ENCODE measurements at places on chromosomes 3 and 15.

DNA sequence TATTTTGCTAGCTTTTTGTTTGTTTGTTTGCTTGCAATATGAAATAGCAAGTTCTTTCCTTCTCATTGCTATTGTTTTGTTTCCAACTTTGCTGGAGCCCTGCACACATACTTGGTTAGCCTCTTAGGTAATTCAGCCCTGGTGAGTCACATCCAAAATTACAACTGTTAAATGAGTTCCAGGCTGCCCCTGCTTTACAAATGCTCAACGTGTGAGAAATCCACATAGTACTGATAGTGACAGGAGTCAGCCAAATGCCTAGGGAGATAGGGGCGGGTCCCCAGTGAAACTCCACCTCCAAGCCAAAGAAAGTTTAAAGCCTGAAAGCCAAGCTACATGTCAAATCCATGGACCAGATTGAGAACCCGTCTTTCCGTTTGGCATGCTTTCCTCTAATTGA is 81.3 kb upstream of the RNF7 start:
- DNase-seq = no peak

GRCh38 chr3:115248274-115248673 is 101.2 kb upstream of the ZBTB20 start:
- DNase-seq = no peak

DNA sequence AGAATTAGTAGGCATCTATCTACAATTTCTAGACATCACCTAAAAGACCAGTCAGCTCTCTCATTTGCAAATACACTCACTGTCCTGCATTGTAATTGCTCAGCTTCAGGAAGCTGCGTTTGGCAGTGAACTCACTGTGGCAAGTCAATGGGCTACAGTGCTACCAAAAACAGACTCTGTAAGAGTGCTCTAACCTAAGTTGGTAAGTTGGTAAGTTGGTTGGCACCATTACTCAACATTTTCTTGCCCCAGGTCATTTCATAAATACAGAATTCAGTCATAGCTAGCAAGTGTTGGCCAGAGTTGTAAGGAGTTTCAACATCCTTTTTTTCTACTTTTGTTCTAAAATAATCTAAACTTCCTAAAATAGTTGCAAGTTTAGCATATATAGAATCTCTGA is 466.3 kb downstream of the NAALADL2 start:
- no peak for DNase-seq

- DNase-seq = no peak
These were observed 47.2 kb downstream of the MCF2L2 start for GRCh38 chr3:183381179-183381578.

DNA sequence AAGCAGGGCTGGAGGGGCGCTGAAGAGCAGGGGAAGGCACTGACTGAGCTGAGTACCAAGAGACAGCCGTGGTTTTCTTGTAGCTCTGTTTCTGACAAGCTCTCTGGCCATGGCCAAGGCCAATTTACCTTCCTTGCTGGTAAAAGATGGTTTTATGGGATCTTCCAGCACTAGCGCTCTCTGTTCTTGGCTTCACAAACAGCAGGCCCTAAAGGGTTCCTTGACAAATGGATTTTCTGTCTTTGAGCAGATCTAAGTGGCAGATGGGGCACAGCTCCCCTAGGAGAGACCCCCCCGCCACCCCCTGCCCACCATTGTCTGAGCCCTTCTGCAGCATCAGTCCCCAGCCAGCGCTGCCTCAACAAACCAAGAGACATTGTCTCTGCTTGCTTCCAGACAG is 66.6 kb downstream of the GAP43 start:
- no peak for DNase-seq

DNA sequence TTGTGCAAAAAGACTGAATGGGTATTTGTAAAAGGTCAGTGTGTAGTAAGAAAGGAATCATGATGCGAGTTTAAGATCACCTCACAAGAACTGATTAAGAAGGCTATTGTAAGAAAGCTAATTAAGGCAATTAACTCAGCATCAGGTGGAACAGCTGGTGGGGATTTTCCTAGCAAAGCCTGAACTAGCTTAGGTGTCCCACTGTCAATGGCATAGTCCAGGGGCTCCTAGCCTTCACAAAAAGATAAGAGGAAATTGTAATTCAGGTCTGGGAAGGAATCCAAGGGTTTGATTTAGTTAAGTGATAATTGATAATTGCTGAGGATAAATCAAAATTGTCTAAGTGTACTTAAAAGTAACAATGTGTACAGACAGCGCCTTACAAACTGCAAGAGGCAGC is 901.6 kb downstream of the TUSC7 start:
- no peak for DNase-seq

DNA sequence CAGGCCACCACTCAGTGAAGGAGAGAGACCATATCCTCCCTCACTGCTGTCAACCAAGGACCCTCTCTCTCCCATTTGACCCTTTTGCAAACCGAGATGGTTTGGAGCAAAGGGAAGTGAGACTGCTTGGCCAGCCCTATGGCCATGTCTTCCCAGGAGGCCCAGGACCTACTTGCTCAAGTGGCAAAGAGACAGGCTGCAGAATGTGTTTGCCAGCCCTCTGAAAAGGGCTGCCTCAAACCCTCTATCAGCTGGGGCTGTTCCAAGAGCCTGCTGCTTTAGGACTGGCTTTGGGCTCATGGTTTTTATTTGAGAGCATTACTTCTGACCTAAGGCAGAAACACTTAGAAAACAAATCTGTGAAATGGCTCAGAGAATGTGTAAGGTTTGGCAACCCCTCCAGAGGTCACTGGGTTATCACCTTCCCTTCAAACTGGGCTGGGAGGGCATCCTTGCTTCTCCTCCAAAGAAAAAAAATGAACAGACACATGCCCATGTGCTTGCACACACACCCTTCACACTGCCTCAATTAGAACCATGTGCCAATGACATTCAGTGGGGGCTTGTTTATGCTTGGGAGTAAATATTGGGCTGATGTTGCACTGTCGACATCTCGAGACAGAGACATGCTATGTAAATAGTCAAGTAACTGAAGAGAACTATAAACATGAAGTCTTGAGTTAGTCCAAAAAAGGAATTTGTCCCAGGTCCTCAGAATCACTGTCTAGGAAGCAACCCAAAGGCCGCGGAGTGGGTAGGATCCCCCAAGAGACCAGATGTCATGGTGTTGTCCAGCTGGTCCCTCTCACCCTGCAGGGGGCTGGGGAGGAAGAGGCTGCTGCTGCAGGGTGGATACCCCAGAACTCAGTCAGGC is 49.8 kb upstream of the CTDSPL start:
- no peak for DNase-seq
